Left renal pelvis (tissue), 4 donors: ENCODE measurements at places on chromosomes 1 and 21.
A peak's percentile ranks its signal among the peaks of the same experiment; 100 is the strongest.

GRCh38 chr1:903721-904271, 19.9 kb upstream of the SAMD11 start:
- DNase-seq = no peak

DNA sequence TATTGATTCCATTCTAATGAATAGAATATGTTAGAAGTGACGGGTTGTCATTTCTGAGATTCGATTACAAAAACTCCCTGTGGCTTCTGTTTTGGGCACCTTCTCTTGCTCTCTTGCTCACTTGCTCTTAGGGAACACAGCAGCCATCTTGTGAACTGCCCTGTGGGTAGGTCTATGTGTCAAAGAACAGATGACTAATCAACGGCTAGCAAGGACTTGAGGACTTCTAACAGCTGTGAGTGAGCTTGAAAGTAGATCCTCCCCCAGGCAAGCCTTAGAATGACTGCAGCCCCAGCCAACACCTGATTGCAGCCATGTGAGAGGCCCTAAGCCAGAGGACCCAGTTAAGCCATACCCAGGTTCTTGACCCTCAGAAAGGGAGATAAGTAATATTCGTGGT, 49.3 kb downstream of the AZIN2 start:
- no peak for DNase-seq

- DNase-seq = no peak
Observed at GRCh38 chr1:39683591-39684312, 7.5 kb downstream of the HPCAL4 start.

GRCh38 chr1:195733826-195734225, 874.4 kb downstream of the KCNT2 start:
- DNase-seq = no peak

- no peak for DNase-seq
Observed at GRCh38 chr1:152565535-152566215, 905 bp downstream of the LCE3E start.

- DNase-seq = peak; percentile 68
Observed at GRCh38 chr1:206909161-206909882, 12.1 kb downstream of the IL24 start.

DNA sequence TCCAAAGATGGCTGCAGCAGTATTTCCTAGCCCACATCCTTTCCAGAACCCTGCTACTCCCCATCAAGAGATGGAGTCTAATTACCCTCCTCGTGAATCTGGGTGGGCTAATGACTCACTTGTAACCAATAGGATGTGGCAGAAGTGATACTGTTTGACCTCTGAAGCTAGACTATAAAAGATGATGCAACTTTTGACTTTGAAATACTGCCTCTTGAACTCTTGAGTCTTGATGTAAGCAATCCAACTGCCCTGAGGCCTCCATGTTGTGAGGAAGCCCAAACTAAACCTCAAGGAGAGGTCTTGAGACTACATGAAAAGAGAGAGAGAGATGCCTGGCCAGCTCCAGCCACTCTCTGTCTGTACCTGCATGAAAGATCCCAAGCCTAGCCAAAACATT, 29.5 kb downstream of the LMO4 start:
- DNase-seq = no peak

DNA sequence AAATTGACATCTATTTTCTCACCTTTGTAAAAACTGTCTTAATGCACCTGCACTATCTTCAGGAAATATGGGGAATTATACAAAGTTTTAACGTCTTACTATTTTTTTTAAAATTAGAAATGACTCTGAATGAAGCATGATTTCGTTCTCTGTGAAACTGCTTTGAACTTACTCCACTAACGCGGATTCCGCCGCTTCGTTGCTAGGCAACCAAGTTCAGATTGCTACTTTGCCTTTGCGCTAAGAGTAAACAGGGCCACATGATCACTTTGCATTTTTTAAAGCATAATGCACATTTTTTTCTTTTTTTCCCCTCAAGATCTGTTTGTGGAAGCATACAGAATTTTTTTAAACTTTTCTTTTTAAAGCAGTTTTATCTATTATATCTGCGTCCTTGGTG, 690.5 kb downstream of the BRINP3 start:
- peak; percentile 3 for DNase-seq

- DNase-seq = no peak
Observed at GRCh38 chr1:230851291-230851691, 17.0 kb downstream of the C1orf198 start.

DNA sequence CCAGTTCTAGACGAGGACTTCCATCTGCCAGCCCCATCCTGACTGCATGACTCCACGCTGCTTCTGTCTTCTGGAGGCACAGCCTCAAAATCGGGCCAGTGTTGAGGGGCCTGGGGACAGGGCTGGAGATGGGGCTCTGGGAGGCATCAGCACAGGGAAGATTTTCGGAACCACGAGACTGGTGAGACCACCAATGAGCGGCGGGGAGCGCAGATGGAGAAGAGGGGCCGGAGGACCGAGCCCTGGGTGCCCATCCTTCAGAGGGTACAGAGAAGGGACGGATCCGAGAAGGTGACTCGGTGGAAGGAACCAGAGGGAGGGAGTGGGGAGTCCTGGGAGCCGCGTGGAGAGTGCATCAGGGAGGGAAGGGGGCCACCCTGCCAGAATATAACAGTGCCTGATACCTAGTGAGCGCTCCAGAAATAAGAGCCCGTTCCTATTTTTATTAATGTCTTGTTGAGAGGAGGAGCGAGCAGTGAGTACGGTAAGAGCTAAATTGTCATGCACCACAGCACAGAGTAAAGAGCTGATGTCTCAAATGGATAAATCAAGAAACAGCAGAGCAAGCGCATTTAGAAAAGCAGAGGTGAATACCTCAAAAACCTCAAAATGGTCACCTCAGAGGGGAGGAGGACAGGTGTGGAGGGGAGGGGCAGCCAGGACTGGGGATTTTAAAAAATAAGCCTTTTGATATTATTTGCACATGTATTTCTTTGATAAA, 26.2 kb upstream of the KIF26B start:
- no peak for DNase-seq

GRCh38 chr1:24252185-24252780, 65.2 kb upstream of the IFNLR1 start:
- DNase-seq = no peak

- DNase-seq = no peak
Observed at GRCh38 chr1:182764029-182764727, 25.4 kb upstream of the NPL start.

- no peak for DNase-seq
Observed at GRCh38 chr1:26317612-26318337, at the start of gene CD52. Gene CD52, plus strand, starts transcription at chr1:26317958. Its CDS starts 60 bp downstream, at chr1:26318018.

- no peak for DNase-seq
Observed at GRCh38 chr1:170617591-170618330, 46.2 kb upstream of the PRRX1 start.

DNA sequence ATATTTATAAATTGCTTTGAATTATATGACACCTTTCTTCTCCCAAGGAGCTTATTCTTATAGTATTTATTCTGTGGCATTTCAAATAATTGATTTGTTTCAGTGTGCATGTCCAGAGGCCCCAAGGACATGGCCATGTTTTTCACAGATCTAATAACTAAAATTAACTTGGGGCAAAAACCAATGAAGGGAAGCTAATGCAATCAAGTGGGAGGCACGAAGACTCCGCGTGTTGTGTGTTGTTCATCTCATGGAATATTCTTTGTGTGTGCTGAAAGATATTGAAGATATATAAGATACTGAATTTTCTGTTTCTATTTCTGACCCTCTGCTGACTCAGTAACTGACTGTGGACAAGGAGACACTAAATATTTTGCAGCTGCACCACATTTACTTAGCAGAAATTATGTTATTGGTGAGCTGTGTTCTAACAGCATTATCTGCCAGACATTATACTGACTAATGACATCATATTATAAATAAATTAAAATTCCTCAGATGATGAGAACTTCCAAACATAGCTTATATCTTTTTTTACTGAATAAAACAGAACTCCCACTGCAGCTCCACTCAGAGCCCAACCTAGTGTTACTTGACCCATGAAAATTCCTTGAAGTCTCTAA, 519.3 kb upstream of the CXADR start:
- DNase-seq = no peak

DNA sequence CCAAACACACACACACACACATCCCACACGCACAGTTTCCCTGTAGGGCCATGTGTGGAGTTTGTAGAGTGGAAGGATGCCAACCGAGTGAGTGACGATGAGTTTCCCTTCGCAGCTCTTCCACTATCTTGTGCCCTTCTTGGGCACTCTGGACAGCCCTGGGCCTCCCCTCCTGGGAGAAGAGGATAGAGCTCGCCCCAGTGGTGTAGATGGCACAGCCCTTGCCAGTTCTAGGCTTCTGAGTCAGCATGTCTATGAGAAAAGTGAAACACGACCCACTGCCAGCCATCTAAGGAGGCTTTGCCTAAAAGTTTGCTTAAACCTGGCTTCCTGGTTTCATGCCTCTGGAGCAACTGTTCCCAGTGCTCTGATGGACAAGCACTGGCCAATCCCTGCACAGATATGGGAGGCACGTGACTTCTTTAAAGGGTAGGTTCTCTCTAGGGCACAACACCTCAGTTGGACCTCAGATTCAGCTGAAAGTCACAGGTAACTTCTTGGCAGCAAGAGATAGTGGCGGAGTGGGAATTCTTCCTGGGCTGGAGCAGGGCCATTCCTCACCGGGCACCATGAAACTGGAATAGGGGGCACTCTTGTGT, 195.9 kb upstream of the GALNT2 start:
- DNase-seq = no peak

- no peak for DNase-seq
Observed at GRCh38 chr1:109975718-109976117, 8.8 kb upstream of the AHCYL1 start.

- no peak for DNase-seq
Observed at GRCh38 chr1:33031506-33031905, 5.2 kb downstream of the AK2 start.

DNA sequence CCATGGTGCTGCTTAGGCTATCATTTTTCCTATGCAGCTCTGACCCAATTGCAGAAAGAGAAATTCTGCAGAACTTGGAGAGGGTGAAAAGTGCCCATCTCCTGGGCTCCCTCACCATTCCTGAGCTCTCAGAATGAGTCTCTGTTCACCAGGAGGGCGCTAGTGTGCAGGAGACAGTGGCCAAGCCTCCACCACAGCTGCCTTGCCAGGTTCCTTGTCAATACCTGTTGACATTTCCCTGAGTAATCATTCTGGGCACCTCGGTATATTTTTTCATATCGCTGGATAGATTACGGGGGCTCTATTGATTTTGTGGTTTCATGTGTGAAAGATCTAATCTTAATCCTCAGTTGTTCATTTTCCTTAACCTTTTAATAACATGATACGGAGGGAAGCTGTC, 13.0 kb upstream of the C8B start:
- no peak for DNase-seq

DNA sequence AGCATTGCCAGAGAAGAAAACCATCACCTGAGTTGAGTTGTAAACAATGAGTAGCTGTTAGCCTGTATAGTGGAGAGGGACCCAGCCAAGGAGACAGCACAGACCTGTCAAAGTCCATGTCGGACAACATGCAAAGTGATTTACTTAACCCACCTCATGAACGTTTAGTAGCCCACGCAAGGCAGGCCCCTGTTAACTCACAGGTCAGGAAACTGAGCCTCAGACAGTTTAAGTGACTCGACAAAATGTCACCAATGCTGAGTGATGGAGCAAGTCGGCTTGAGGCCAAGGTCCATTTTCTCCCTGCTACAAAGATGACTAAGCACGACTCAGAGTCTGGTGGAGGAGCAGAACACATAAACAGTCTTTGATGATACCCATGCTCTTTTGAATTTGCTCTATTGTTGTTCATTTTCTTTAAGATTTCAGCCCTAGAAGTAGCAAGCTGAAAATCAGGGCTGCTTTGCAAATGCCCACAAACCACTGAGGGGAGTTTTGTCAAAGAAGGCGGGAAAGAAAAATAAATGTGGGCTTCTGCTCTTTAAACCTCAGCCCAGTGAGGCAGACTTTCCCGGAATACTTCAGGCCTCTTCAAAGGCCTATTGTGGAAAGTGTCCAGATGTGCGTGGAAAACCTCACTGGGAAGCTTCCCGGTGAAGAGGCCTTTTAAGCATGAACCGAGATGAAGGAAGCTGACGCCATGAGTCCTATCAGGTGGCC, 83.8 kb upstream of the HOOK1 start:
- DNase-seq = no peak

DNA sequence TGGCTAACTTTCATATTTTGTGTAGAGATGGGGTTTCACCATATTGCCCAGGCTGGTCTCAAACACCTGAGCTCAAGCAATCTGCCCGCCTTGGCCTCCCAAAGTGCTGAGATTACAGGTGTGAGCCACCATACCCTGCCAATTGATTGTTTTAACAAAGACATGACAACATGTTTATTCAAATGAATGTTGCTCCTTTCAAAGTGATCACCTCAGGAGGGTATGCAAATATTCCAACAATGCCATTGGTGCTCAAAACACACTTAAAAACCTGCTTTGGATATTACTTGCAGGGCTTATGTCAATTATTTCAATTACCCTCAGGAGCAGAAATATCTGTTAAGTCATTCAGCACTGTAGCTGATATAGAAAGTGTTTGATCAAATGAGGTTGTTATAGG, 7.9 kb downstream of the LAX1 start:
- no peak for DNase-seq

GRCh38 chr1:201648066-201648906, 109.4 kb downstream of the NAV1 start:
- no peak for DNase-seq
